ENCODE measurements at places on chromosomes 6 and 20.

GRCh38 chr6:50112981-50113857, 63.5 kb upstream of the DEFB112 start:
- DNase-seq = no peak

DNA sequence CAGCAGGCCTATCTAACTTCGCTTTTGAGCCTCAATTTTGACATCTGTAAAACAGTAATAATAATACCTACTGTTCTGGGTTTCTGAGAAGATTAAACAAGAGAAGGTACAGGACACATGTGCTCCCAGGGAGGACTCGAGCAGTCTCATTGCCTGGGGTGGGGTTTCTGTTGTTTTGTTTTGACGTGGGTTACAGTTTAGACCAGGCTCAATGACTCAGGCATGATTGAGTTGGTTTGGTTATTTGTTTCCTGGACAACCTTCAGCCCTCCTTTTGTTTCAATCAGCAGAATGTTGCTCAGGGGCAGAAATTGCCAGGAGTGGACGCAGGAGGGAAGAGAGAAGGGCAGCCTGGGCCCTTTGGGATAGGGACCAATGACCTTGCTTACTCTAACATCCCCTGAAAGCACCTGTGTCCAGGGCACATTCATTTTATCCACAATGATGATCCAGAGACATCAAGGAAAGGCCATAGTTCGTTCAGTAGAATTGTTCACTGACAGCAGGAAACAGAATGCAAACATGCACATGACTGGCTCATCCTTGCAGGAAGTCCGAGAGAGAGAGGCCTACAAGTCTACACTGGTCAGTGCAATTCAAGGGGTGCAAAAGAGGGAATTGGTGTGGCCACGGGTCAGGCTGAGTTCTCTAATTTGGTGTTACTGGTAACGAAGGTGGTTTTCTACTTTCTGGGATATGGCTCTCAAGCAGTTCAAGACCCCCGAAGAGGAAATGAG, 74.5 kb upstream of the MRPS10 start:
- no peak for DNase-seq

DNA sequence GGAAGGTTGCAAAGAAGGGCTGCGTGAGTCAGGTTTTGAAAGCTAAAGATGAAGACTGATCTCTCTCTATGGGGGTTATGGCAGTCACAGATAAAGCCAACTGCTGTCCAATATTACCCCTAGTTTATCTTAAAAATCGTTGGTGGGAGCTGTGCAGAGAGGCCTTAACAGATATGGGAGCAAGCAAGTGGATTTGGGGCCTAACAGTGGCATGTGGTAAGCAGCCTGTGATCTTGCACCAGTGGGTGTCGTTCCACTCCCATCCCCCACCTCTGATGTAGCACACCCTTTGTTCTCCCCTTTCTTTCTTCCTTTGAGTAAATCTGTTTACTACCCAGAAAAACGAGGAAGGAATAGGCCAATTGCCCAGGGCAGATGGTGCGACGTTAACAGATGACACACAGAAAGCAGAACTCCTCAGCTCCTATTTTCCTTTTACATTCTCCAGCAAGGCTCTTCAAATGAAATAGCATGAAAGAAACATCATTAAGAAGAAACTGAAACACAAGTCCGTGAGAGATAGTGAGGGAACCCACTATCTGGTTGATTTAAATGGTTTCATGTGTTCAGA, 274.1 kb upstream of the CITED2 start:
- DNase-seq = no peak

- DNase-seq = no peak
Measured at GRCh38 chr20:56458206-56458821, 10.1 kb upstream of the RTF2 start.

GRCh38 chr6:36110050-36110449, 20.3 kb upstream of the MAPK13 start:
- DNase-seq = no peak

DNA sequence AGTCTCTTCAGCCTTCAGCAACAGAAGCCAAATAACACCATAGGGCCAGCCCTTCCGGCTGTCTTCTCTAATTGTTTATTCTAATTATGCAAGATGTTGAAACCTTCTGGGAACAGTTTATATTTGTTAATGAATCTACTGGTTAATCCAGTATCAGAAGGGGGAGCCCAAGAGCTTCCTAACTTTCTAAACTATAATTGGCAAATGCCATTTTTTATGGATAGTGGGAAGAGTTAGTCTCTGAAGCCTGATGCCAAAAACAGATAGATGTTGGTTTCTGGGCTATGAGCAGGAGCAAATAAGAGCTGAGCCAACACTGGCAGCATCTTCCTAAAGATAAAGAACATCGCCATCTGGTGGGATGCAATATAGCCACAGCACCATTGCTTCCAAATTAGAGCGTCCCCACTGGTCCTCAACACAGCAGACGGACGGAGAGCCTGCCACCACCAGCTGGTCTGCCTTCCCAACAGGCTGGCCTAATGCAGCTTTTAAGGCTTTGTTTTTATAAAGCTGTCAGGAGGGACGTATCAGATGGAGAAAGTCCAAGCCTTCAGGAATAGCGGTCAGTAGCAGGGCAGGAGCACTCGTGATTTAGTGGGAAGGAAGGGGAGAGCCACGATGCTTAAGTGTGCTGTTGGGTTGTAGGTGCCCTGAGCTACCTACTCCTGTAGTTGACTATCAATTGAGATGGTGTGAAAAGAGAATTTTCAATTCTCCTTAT, 118.8 kb downstream of the RALGAPA2 start:
- DNase-seq = no peak

GRCh38 chr20:10323729-10324128, 105.1 kb downstream of the SNAP25 start:
- no peak for DNase-seq

- no peak for DNase-seq
Measured at GRCh38 chr6:18161431-18161830, 6.2 kb downstream of the KDM1B start.

- no peak for DNase-seq
Measured at GRCh38 chr6:41596096-41596685, 42.1 kb upstream of the MDFI start.

DNA sequence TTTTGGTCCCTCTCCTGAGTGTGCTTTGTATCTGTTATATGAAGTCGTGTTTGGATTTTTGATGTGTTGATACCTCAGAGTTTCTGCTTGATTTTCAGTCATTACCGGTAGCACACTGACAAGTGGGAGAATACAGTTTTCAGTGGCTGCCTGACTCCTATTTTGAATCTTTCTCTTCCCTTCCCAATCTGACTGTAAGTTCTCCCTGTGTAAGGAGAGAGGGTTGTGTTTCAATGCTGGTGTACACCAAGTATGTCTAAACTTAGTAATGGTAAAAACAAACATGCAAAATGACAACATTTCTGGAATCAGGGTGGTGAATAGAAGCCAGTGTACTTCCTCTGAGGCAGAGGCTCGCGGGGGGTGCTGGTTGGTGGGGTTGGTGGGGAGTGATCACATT, 103.4 kb downstream of the HIVEP1 start:
- DNase-seq = no peak

DNA sequence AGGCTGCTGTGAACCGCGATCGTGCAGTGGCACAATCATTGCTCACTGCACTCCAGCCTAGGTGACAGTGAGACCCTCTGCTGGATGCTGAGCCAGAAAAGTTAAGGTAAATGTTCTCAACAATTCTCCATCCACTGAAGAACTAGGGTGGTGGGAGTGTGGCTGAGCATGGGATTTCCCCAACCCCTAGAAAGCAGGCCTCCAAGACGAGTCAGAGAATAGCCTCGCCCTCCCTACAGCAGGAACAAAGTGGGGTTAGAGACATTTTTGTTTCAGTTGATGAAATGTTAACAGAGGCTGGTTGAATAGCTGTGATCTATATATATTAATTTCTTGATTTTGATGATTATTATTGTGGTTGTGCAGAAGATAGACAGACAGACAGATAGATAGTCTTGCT, 6.1 kb upstream of the ALDH8A1 start:
- DNase-seq = no peak

DNA sequence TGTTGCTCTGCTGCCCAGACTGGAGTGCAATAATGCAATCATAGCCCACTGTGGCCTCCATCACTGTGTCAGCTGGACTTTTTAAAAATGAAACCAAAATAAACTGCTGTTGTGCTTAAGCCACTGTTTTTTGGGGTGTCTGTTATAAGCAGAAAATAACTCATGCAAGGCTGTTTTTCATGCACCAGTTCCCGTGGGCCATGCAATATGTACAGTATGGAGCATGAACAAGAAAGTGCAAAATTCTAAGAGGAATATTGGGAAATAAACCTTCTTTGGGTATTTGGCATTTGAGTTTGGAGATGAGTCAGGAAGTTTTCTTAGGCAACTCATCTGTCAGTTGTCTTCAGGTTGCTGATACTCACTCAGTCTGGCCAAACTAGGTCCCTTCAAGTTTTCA, 14.9 kb upstream of the ZFAND3 start:
- no peak for DNase-seq

DNA sequence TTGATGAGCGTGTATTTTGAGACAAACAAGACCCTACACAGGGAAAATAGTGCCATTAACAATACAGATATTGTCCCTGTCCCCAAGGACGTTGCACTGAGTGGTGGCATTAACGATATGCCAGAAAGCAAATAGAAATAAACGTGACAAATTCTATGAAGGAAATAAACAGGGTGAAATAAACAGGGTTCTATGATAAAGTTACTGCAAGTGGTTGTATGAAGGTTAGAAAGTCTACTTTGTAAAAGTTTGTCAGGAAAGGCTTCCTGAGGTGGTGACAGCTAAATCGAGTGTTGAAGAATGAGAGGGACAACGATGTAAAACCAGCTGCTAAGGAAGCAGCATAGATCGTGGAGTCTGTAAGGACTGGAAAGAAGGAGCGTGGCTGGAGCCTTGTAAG, 380.2 kb downstream of the LAMA2 start:
- DNase-seq = no peak

- no peak for DNase-seq
Measured at GRCh38 chr6:43669050-43669921, 18.3 kb downstream of the MRPS18A start.

DNA sequence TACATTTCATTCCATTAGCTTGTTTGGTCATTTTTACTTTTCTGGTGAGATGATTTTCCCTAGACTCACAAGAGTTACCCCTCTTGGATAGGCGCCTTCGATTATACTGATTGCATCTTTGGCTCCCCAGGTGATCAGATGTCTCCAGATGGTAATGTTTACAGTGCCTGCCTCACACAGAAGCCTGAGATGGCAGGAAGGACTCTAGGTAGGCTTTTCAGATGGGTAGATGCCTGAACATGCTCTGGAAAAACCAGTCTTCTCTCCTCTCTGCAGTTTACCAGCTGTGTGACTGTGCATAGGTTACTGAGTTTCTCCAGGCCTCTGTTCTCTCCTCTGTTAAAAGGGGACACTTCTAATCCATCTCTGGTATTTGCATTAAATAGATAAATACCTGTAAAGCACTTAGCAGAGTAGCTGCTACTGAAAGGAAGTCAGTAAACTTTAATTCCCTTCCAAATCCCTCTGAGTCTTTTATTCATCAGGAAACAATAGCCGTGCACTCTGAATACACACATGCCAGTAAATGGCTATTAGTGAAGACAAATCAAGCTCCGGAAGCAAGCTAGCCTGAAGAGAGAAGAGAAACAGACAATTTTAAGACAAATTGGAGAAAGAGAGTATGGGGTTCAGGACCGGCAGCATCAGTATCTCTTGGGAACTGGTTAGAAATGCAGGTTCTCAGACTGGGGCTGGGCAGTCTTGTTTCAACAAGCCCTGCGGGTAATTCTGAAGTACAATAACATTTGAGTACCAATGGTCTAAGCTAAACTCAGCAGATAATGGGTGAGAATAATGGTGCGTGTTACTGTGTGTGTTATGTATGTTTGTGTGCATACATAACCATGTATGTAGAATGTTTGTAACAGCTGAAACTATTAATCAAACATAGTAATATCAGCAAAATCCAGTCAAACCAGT, 139.4 kb downstream of the UST start:
- DNase-seq = no peak

- DNase-seq = no peak
Measured at GRCh38 chr6:147802459-147802858, 294.0 kb downstream of the SAMD5 start.

- no peak for DNase-seq
Measured at GRCh38 chr6:141482796-141483597, 649.7 kb upstream of the GJE1 start.

- DNase-seq = peak; percentile 49
Measured at GRCh38 chr6:33276864-33277662, at the start of gene B3GALT4. B3GALT4 (plus strand) TSS chr6:33277123; CDS start chr6:33277420, 297 bp downstream.

GRCh38 chr6:153942361-153942760, 96.7 kb upstream of the OPRM1 start:
- no peak for DNase-seq

DNA sequence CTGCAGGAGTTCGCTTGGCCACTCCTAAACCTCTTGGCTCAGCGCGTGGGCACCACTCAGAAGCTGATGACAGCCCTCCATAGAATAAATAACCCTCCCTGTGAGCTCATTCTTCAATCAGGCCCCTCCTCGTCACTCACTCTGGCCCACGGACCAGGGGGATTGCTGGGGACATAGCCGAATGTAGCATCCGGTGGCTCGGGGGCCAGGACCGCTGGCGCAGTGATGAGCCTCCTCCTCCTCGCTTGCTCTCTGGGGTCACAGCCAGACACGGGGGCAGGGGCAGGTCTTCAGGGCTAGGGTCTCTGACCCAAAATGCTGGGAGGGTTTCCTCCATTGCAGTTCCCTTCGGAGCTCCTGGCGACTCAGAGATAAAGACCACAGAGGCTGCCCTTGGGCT, 79.9 kb downstream of the TFAP2C start:
- DNase-seq = no peak

DNA sequence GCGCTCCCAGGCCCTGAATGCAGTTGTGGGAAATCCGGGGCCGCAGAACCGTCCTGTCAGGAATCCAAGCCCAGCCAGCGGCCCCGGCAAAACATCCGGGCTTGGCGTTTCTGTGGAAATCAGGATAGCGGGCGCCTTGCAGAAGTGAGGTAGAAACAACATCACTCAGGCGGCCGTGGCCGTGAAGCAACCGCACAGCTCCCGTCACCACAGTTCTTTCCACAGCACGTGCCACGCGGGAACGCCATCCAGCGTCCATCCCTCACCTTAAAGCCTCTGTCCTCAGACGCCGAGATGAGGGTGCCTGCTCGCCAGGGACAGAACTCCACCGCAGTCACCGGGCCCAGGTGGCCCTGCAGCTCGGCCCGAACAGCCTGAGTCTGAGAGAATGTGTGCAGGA, 34.1 kb downstream of the WDR27 start:
- no peak for DNase-seq

DNA sequence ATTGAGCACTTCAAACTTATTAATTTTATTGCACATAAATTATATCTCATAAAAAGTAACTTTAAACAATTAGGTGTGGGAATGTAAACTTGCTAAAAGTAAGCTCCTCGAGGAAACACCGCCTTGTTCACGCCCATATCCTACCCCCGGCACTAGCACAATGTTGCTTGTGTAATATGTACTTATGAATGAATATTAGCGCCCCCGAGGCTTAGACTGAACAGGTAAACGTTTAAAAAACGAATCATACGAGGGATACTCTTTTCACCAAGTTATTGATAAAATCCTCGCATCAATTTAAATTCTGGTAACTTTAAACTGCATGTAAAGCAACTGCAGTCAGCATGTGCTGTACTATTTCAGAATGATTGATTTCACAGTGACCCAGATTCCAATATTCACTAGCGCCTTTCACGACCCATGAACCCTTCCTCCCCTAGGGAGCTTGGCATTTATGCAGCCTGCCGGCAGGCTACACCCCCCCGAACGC, 637 bp downstream of the TFB1M start:
- no peak for DNase-seq
